ENCODE measurements at places on chromosomes 16 and 17.

DNA sequence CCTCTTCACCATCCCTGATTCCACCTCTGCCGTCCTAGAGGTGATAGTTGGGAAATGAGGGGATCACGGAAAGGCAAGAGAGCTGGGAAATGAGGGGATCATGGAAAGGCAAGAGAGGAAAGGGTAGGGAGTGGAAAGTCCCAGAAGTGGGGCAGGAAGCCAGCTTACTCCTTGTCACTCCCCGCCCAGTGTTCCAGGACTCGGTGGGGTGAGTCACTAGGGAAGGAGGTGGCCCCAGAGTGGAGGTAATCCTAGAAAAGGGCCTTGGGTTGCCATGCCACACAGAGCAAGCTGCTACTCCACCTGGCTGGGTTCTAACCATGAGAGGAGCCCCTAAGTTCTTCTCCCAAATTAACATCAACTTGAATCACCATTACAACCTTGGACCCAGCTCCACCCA, 14.8 kb downstream of the ALOXE3 start:
- DNase-seq, result no peak

DNA sequence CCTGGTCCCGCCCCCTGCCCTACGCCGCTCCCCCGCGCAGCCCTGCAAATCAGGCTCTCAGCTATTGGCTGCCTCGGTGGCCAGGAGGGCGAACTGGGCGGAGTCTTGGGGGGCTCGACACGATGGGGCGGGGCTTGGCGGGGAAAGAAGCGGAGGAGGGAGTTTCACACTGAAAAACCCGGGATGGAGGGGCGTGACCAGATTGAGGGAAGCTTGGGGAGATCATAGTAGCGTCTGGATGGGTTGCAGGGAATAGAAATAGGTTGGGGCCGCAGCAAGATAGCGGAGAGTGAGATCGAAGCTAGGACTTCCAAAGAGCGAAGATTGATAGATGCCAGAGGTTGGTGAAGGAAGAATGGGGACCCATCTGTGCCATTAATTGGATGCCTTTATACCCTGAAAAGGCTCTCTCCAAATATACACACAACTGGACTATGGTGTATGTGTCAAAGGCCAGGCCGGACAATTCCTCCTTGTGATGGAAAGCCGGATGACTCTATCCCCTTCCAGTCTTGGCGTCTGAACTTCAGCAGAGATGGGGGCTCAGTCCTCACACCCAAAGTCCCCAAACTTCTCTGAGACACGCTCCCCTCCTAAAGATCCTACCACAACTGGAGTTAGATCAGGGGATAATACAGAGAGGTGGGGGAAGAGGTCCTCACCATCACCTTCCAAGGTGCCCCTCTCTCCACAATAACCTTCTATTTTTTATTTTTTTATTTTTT, 376 bp upstream of the STAC2 start:
- peak; percentile 95 for DNase-seq

- no peak for DNase-seq
These were observed 14.7 kb upstream of the SLX4 start for GRCh38 chr16:3625911-3626732.

GRCh38 chr17:49994085-49995054, 654 bp downstream of the DLX3 start:
- DNase-seq, result no peak

GRCh38 chr16:2821487-2822157, 4.6 kb downstream of the PRSS21 start:
- peak; percentile 25 for DNase-seq

DNA sequence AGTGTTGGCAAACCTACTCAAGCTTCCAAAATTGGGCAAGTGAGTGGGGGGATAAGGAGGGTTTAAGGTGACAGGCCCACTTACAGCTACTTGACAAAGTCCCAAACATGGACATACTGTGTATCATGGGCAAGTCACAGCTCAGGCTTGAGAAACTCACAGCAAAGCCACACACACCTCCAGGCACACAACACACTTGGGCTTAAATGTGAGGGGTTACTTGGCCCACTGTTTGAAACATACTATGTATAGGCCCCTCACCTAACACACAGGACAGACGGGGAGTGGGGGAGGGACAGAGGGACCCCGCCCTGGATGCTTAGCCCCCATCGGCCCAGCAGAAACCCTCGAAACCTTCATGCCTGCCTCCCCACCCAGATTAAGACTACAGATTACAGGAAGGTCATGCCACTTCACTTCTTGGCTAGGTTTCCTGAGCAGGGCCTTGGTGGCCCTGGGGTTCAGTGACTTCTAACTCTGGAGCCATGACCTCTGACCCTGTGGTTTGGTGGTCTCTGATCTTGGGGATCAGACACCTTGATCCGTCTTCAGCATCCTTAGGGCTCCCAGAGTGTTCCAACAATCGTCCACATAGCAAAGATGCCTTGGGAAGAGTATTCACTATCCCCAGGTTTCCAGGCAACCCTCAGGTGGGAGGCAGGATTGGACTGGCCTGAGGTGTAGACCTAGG, 2.3 kb upstream of the SAMD14 start:
- no peak for DNase-seq

DNA sequence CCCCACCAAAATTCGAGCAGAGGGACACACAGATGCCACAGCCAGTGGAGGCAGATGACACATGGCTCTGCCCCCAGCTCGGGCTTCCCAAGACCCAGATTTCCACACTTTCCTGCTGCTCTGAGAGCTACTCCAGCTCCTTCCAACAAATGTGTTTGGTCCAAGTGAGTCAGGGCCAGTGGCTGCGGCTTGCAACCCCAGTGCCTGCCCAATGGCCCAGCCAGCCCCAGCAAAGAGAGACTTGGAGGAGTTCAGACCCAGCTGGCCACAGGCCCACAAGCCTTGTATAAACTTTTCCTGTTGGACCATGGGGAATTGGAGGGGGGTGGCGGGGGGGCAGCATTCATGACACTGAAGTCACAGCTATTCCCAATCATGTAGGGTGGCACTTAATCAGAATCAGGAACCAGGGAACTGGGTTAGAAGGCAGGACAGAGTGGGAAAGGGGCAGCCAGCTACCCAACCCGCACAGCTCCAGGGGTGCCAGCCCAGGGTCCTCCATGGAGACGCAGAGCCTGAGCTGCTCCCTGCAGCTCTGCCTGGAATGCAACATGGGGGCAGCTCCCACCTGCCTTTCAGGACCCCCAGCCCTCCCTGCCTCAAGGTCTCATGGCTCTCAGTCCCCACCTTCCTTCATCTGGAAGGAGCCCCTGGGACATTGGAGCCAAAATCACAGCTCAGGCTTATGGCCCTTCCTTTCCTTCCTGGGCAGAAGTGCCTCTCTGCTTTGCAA, 17.5 kb upstream of the C16orf78 start:
- no peak for DNase-seq

DNA sequence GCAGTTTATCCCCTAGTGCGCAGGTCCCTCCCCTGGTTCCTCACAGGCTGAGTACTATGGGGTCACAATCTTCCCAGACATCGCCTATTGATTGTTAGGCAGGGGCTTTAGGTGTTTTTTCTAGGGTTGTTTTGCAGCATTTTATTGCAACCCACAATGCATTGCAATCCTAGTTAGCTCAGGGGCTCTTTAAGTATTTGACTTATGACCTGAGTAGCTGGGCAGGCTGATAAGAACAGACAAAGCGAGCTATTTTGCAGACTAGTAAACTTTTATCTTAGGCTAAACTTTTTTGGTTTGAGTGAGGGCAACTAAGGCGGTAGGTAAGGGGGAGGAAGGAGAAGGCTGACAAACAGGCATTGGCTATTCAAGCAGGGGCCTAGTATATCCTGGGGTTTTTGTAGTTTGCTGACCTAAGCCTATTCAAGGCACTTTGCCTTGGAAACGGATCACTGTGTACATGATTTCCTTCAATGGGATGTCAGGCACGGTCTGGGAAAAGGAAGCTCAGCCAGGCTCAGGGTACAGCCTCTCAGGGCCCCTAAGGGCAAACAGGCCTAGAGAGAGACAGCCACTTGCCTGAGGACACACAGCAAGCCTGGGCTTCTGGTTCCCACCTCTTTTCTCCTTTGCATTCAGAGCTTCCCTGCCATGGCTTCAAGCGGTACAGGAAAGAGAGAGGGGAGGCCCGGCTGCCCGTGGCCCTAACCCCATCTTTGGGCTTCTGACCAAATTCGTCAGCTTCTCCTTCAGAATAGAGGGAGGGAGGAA, 6.4 kb downstream of the DRC7 start:
- no peak for DNase-seq

- no peak for DNase-seq
These were observed 13.6 kb upstream of the DNASE1 start for GRCh38 chr16:3640632-3641501.

Measured in breast epithelium (tissue), 4 donors.